ENCODE measurements at places on chromosomes 2 and 18. TPM values are rescaled to one million over a fixed set of nuclear protein-coding genes. Genes with fewer than 3 reads are reported as not detected.

Gene ST8SIA3
- total RNA-seq: not detected

GRCh38 chr2:232567721-232568120, 17.2 kb downstream of the EIF4E2 start:
- DNase-seq: no peak

DNA sequence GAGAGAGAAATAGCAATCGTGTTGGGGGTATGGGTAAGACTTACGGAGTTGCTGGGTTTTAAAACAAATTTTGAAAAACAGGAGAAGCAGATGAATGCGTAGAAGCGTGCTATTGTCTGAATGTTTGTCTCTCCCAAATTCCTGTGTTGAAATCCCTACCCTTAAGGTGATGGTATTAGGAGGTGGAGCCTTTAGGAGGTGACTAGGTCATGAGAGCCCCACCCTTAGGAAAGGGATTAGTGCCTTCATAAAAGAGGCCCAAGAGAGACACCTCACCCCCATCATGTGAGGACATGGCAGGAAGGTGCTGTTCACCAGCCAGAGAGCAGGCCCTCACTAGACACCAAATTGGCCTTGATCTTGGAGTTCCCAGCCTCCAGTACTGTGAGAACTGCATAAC, 40.7 kb upstream of the FZD7 start:
- DNase-seq: no peak

GRCh38 chr2:236558036-236558435, 11.6 kb upstream of the ACKR3 start:
- no peak for DNase-seq

- no peak for DNase-seq
Measured at GRCh38 chr2:96729748-96730147, 10.1 kb downstream of the LMAN2L start.

Gene NEU2
- not detected for total RNA-seq

DNA sequence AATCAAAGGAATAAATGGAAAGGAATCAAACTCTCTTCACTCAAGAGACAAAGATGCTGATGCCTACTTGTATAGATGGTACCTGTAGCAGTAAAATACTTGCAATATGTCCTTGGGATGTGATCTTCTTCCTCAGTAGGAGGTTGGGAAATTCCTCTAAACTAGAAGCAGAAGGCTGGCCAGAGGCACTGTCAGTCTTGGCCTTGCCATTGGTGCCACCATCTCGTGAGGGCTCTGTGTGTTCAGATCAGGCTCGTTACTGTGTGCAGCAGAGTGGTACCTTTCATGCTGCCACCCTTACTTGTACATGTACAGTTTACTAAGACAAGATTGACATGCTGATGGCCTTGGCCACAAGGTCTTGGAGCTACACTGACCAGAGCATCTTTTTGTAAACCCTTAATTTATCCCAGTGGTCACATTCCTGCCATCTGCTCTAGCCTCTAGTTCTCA, 169.0 kb downstream of the MYCN start:
- no peak for DNase-seq

DNA sequence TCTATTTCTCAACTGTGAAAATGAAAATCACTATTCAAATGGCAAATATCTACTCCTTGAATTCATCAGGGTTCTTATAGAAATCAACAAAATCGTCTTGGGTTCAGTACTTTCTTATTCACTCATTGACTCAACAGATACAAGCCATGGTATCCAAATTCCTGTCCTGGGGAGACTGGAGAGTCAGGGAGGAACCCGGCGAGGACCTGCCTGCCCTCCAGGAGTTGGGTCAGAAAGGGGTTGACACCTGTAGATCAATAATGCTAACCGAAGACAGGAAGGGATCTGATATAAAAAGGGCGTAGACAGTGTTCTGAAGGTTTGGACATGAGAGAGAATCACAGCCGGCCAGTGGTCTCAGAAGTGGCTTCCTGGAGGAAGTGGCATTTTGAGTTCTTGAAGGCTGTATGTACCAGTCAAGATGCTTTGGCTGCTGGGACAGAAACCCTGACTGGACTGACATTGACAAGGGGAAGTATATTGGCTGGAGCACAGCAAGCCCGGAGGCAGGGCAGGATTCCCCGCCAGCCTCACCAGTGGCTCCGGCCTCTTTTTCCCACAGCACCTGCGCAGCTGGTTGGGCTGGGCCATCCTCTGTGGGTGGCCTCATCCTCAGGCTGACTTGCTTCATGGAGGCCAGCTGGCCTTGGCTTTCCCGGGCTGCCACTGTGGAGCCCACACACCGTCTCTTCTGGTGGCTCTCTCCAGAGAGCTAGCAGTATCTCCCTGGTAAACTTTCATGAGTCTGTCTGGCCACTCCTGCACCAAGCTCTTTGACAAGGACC, 3.0 kb downstream of the LRRFIP1 start:
- no peak for DNase-seq

Gene SPHKAP
- total RNA-seq: 0.59 TPM

Gene DSG1
- total RNA-seq: not detected

DNA sequence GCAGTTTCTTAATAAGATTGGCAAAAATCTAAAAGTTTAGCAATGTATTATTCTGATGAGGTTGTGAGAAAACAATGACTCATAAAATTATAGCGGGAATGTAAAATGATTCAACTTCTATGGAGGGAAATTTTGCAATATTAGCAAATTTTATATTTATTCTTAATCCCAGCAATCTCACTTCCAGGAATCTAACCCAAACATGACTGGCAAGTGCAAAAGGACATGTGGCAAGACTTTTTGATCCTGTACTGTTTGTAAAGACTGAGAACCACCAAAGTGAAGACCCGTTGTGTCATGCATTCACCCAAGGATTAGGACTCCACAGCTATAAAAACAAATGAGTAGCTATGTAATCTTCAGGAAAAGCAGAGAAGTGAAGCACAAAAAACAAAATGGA, 234.8 kb upstream of the KYNU start:
- DNase-seq: no peak

Gene RNF152
- 8.6 TPM for total RNA-seq

DNA sequence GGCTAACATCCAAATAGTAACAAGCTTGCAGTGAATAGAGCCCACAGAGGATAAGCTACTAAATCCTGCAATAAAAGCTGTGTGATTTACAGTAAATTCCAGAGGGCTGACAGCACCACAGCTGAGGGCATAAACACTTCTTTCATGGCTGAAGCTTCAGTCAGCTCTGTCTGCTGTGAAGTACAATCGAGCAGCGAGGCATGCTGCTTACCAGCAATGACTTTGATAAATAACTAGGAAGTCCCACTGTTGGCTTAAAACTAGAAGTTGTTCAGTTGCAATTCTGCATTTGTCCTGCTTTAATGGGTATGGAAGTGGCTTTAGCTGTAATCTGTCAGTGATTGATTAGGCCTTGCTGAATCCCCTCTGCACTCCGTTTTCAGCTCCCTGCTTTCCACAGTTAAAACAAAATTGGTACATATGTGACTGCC, 65.2 kb upstream of the FIGN start:
- DNase-seq: no peak

DNA sequence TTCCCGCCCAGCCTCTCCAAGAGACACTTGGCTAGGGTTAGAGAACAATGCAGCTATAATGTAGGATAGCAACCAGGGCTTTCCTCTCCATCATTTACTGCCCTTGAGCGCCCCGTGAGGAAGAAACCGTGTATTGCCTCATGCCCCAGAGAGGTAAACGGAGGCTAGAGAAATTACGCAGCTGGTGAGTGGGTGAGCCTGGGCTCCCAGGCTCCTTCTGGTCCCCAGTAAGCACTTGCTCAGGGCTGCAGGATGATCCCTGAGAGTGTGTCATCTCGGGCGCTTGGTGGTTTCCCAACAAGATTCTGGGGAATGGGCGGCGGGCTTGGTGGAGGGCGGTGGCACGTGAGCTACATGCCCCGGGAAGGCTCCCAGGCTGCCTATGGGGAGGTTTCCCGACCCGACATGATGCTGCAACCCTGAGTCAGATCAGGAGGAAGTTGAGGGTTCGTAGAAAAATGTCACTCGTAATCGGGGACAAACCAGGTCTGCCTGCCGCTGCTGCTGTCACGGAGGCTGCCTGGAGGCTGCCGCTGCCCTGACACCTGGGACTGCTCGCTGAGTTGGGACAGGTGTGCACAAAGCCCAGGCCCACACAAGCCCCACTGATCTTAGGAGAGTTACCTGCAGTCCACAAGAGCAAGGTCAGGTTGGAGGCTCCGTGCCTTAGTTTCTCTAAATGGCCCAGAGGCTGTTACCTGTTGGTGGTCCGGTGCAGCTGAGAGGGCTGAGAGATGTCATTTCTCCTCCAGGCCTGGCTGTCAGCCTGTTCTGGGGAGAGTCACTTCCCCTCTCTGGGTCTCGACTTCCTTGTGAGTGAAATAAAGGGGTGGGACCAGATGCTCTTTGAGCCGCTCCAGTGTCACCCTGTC, at the start of gene GPR55:
Gene GPR55, minus strand, starts transcription at position 773 of the 872 bp plus-strand sequence. CDS start 14,280 bp downstream, outside the sequence.
- no peak for DNase-seq

- DNase-seq: no peak
Measured at GRCh38 chr18:8020132-8020846, 453.2 kb downstream of the PTPRM start.

DNA sequence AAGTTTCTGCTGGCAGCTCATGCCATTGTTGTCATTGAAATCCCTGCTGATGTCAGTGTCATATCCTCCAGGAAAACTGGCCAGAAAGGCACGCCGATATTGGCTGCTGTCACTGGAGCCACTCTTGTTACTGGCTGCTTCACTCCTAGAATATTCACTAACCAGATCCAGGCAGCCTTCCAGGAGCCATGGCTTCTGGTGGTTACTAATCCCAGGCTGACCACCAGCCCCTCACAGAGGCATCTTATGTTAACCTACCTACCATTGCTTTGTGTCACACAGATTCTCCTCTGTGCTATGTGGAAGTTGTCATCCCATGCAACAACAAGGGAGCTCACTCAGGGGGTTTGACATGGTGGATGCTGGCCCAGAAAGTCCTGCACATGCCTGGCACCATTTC, 27.0 kb upstream of the MTX2 start:
- DNase-seq: no peak

Gene LAMA1
- 10.2 TPM for total RNA-seq

GRCh38 chr2:134262684-134263083, 8.8 kb downstream of the MGAT5 start:
- DNase-seq: no peak
